ENCODE measurements at places on chromosomes 2 and 18. TPM values are rescaled to one million over a fixed set of nuclear protein-coding genes. Genes with fewer than 3 reads are reported as not detected.

DNA sequence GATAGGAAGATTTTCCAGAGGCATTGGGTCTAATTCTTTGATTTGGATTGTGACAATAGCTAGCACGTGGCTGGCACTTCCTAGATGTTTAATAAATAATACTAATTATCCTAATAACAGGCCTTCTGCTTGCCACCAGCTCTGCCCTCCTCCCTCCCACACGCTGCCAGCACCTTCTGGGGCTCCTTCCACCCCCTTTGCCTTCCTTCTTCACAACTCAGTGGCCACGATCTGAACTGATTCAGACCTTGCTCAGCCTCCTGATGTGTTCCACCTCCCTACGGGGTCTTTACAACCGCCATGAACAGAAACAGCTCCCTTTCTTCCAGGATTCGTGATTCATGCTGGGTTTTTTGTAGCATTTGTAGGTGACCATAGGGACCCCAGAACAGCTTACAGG, 310.3 kb upstream of the HS6ST1 start:
- DNase-seq = no peak

COLEC12 gene
- 0.55 TPM for total RNA-seq

DNA sequence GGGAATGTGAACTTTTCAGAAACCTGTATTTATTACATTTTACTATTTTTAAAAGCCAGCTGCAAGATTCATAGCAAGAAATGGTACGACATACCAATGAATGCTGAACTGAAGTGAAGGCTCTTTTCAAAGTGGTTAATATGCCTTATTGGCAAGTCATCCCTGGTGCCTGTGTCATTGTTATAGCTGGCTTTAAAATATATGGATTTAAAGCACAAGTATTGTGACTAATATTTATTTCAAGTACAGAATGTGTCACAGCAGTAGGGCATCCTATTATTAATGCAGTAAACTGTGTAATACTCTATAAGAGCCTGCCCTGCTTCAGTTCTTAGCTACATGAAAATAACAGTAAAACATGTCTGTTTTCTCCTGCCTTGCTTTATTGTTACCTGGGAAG, 10.8 kb downstream of the TSHZ1 start:
- no peak for DNase-seq

CPLX4 gene
- total RNA-seq = not detected

- DNase-seq = no peak
These were observed 35.9 kb upstream of the SLC14A1 start for GRCh38 chr18:45688113-45688512.

DNA sequence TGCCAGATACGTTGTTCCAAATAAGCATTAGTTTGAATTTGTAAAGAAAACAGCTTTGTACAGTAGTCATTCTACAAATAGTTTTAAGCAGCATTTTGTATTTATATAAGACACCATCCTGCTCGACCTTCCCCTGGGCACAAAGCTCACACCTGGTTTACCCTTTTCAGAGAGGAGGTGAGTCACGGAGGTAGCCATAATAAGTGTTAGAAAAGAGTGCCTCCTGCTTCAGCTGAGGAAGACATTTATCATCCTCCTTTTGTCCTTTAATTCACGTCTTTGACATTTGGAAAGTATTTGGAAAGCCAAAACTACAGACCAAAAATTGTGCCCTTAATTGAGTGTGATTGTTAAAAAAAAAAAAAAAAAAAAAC, 6.8 kb downstream of the RAB12 start:
- DNase-seq = no peak

DNA sequence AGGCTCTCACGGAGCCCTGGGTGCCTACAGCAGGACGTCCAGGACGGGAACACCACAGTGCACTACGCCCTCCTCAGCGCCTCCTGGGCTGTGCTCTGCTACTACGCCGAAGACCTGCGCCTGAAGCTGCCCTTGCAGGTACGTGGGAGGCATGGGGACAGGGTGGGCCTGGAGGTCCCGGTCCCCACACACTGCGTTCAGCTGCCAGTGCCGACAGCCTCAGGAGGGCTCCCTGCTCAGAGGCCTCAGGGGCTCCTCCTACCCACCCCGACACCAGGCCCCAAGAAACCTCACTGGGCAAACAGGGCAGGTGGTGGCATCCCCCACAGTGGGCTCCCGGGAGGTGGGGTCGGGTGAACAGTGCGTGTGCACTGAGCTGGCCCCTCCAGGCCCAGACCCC, 10.8 kb downstream of the ANO7 start:
- DNase-seq = no peak

GRCh38 chr18:70636991-70637390, 348.1 kb downstream of the SOCS6 start:
- no peak for DNase-seq

MATN3 gene
- 3.1 TPM for total RNA-seq

ABHD3 gene
- total RNA-seq = 19.8 TPM

- DNase-seq = no peak
These were observed 85.5 kb downstream of the PMAIP1 start for GRCh38 chr18:59985289-59985688.

SPDYA gene
- total RNA-seq = 1.6 TPM

- DNase-seq = no peak
These were observed 70.1 kb downstream of the BCL11A start for GRCh38 chr2:60483401-60483800.

DNA sequence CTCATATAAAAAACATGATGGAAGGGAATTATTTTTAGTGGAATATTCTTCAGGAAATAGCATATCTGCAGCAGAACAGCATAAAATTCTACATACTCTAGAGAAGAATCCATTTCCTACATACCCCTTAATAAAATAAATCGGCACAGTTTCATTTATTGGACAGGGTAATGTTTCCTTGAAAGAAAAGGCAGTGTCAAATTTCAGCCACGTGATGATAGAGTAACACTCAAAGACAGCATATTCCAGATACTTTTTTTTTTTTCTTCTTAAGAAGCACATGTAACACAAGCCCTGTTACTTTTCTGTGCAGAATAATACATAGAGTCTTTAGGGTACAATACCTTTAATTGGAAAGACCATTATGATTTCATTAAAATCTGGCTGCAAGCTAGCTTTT, 204.4 kb downstream of the SRBD1 start:
- no peak for DNase-seq

DNA sequence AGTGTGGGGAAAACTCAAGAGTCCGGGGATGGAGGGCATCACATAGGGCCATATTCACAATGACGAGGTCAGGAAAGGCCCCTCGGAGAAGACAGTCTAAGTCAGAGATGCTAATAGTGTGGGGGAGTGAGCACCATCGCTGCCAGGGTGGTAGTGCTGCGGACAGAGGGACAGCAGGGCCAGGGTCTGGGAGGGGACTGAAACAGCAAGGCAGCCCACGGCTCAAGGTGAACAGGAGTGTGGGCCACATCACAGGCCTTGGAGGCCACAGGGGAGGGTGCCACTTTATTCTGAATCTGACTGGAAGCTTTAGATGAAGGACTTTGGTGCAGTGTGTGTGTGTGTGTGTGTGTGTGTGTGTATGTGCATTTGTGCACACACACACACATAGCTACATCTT, 130.9 kb upstream of the GLI2 start:
- no peak for DNase-seq

ACADL gene
- total RNA-seq = 0.55 TPM

LIPG gene
- 34.4 TPM for total RNA-seq

DNA sequence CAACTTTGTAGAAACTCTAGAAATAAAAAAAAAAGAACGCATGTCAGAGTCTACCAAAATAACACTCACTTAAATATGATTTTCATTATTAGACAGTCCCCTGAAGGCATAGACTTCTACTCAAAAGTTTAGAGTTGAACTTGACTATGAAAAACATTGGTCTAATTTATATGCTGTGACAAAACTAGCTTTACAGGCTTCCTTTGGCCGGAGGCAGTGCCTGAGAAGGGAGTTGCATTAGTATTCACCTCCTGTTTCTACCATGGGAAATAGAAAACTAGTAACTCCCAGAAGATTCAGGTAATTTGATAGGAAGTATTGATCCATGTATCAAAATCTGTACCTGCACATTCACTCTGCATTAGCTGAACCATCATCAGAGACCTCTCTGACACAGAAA, 163.4 kb upstream of the NOSTRIN start:
- no peak for DNase-seq

DNA sequence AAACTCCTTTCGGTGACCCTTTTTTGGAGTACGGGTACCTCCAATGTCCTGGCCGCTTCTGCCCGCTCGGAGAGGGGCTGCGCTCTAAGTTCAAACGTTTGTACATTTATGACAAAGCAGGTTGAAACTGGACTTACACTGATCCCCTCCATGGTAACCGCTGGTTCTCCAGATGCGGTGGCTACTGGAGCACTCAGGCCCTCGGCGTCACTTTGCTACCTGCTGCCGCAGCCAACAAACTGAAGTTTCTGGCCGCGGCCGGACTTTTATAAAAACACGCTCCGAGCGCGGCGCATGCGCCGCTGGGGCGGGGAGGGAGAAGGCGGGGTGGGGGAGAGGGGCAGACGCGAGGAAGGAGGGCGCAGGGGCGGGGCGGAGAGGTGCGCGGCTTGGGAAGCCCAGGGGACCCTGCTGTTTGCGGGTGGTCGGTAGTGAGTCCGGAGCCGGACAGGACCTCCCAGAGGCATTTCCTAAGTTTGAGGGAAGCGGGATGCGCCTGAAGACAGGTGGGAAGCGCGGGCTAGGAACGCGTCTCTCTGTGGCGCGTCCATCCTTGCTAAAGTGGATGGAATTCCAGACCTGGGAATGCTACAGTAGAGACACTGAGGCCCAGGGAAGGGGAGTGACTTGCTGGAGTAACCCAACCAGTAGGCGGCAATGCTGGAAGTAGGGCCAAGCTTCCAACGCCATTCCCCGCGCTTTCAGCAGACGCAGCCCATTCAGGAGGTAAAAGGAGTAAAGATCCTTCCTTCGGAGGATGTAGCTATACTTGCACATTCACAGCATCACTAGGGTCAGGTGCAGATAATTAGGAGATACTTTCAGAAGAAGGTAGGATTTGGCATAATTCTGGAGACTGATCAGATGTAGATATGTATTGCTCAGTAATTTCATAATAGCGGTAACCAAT, at the start of gene CXCR4:
TSS of gene CXCR4 (minus strand) at position 241 of the 910 bp plus-strand sequence. CDS start at position 152, 89 bp downstream.
- DNase-seq = peak; percentile 80

SERPINB3 gene
- total RNA-seq = not detected

HOXD12 gene
- not detected for total RNA-seq

DNA sequence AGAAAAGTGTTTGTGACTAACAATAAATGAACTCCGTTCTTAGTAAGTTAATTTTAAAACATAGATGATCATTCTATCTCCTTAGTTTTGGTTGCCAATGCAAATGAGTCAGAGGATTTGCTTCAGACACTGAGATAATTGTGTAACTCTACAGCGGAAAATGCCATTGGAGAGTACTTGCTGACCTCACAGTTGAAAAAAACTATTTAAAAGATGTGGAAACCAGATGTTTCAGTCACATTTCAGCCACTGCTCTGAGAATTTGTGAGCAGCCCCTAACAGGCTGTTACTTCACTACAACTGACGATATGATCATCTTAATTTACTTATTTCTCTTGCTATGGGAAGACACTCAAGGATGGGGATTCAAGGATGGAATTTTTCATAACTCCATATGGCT, at the start of gene TNFAIP6:
TSS of gene TNFAIP6 (plus strand) at position 234 of the 400 bp plus-strand sequence. CDS start at position 309, 75 bp downstream.
- DNase-seq = no peak

MCM6 gene
- 51.9 TPM for total RNA-seq

PASK gene
- 57.1 TPM for total RNA-seq

DNA sequence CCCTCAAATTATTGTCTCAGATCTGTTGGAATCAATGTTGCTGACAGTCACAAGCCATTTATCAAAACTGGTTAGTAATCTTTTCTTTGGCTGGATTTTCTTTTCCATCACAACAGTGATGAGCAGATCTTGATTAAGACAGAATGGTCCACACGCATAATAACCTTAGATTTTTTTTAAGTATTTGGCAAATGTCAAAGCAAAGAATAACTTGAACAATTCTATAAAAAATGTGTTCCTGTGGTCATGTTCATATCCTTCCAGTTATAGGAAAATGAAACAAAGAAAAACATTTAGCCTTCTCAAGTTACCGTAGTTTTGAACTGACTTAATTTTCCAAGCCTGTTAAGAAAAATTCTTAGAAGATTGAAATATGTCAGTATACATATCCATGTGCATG, 659.9 kb upstream of the ID2 start:
- DNase-seq = no peak

CHRNG gene
- total RNA-seq = not detected

All from progenitor cell of endocrine pancreas (in vitro differentiated cells).